ENCODE measurements at places on chromosomes 12 and 14.

DNA sequence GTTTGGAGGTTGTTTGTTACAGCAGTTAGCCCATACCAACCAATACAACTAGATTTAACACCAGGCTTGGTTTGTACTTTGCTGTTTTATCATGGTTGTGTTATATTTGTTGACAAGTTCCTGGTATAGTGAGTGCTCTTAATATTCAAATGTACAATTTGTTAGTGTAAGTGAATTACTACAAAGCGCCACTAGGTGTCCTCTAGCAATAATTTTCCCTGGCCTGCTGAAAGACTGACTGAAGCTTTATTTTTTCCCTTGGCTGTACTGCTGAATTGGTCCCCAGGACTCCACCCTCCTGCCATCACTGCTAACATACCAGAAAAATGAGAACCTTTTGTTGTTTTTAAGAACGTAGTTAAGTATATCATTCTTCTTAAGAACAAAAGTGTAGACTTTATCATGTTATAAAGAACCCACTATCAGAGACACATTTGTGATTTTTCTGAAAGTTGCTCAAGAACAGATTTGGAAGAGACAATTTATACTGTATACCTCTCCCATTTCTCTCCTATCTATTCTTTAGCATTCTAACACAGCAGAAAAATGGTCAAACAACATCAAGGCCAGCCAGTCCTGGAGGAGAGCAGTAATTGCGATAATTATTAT, 75.3 kb upstream of the FAR2 start:
- DNase-seq: no peak

GRCh38 chr14:64266239-64266638, 27.9 kb downstream of the ESR2 start:
- no peak for DNase-seq

DNA sequence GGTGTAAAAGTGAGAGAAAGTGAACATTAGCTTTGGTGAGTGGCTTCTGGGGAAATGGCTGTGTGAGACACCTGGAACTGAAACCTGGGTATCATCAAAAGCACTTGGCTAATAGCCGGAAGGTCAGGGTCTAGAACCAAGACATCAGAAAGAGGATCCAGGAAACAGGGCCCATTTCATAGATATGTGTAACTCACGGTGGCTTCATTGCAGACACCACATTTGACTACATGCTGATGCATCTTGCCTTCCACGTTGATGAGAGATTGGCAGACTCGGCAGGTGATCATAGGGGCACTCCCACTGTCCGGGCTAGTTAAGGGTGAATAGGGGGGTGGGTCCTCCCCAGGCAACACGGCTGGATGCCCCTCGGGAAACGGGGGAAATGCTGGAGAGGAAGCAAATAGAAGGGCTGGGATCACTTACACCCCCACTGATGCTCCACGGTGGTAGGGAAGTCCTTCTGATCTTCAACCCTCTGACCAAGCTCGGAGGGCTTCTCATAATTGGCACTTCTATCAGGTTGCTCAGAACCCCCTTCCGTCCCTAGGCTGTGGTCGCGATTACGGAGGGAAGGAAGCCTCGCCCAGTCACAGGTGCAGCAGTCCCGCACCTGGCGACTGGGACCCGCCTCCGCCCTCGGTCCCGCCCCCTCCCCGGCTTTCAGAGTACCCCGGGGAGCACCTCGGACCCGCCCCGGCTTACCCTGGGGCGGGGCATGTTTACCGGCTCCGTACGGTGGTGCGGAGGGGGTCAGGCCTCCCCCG, 593 bp downstream of the PIP4P1 start:
- peak; percentile 85 for DNase-seq

DNA sequence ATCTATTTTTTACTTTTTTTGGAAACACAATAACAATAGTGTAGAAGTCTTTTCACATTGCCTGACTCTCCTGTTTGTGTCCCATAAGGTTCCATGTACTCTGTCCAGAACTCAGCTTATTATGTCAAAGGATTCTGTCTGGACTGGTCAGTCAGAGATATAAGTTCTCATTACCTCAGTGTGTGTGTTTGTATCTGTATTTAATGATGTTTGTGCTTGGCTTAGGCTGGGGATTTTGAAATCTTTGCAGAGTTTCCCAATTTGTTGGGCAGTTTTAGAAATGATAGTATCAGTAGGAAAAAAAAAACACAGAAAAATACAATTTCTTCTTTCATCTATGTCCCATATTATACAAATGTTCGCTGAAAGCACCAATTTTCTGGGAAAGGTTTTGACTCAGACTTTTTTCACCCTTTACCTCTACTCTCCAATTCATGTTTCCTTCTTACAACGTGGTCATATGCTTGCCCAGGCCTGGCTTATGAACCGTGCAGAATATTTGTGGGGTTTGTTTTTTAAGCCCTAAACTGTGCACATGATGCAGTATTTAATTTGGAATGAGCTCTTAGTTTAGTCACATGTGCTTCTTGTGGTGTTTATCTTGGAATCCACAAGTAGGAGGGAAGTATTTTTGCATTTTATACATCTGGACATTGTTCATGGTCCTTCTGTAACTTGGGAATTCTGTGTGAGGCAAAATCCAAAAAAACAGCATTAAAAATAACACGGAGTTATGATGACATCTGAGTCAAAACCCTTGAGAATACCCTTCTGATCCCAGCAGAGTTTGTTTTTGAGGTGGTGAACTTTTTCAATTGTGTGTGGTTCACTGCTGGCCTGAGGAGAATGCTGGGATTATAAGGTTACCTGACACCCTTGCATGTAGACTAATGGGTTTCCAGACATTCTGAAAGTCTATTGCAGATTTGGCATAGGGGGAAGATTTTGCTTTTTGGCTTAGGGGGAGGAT, 121.2 kb downstream of the RAD51B start:
- DNase-seq: no peak

DNA sequence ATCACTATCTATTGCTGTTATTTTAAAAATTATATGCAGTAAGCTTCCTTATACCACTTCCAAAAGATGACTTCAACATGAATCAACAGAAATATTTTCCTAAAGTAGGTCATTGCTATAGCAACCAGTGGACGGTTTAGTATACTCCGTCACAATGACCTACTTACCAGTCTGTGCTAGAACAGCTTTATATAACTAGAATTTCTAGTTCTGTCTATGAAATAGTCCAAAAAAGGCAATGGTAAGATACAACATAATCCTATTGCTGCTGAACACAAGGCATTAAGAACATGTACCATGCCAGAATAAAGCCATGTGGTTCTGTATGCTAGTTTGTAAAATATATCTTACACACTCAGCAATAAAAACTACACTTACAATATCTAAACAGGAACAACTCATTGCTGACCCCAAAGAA, 40.7 kb upstream of the MTERF2 start:
- DNase-seq: no peak

All from H7 (cell line).